ENCODE measurements at places on chromosomes 3 and 15.

GRCh38 chr3:86629511-86629910, 361.4 kb downstream of the VGLL3 start:
- DNase-seq = no peak

- no peak for DNase-seq
Measured at GRCh38 chr15:98905963-98906711, 101.5 kb downstream of the PGPEP1L start.

DNA sequence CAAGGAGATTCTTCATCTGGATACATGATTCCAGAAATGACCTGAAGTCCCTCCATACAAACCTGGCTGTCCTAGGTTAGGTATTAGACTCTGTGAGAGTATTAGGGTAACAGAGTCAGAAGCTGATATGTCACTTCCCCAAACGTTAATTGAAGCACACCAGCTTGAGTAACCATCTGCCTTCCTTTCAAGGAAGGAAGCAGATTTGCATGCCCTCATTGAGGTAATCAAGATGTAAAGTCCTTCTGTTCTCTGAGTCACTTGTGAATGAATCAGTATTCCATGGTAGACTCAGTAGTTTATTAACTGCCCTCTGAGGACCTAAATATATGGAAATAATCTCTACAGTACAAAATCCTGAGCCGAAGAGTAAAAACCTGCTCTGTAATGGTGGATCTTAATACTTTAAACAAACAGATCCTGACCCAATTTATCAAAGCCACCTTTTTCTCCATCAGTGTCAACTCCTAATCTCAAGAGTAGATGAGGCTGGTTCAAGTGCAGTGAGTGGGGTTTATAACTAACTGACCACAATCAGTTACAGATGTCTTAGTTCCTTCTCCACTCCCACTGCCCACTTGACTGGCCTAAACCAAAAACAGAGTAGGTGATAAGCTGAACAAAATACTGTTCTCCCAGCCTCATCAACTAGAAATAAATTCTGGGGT, 246.2 kb upstream of the CHRM5 start:
- DNase-seq = no peak

- DNase-seq = no peak
Measured at GRCh38 chr3:123678108-123678511, 93.3 kb upstream of the HACD2 start.

DNA sequence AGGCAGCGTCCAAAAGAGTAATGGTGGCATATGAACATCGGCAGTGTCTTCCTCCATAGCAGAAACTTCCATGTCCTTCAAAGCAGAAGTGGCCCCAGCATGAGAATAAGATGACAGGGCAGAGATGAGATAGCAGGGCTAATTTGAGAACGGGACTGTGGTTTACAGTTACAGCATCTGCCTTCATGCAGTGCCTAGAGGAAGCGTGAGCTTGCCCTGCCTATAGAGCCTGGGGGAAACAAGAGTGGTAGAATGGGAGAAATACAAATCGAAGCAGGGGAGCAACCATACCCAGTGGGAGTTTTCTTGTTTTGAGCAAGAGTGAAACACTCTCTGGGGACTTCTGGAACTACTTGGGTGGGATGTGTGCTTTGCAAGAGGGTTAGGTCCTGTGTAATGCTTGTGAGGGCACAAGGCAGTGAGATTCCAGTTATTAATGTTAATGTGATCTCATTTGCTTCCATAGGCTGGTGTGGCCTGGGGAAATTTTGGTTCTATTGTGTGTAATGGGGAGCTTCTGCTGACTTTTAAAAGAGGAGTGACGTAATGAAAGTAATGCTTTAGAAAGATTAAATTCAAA, 616.9 kb downstream of the ZIC1 start:
- no peak for DNase-seq

GRCh38 chr3:145519398-145520047, 641.5 kb downstream of the PLOD2 start:
- DNase-seq = no peak

GRCh38 chr15:21260966-21261395, 179.3 kb downstream of the POTEB3 start:
- no peak for DNase-seq

GRCh38 chr15:62711691-62712454, 330.7 kb upstream of the TPM1 start:
- DNase-seq = no peak

GRCh38 chr3:133829310-133829707, 23.7 kb downstream of the SRPRB start:
- no peak for DNase-seq

GRCh38 chr3:81624756-81625155, 136.7 kb downstream of the GBE1 start:
- DNase-seq = no peak

GRCh38 chr15:71271327-71271726, 156.1 kb downstream of the THSD4 start:
- DNase-seq = no peak

DNA sequence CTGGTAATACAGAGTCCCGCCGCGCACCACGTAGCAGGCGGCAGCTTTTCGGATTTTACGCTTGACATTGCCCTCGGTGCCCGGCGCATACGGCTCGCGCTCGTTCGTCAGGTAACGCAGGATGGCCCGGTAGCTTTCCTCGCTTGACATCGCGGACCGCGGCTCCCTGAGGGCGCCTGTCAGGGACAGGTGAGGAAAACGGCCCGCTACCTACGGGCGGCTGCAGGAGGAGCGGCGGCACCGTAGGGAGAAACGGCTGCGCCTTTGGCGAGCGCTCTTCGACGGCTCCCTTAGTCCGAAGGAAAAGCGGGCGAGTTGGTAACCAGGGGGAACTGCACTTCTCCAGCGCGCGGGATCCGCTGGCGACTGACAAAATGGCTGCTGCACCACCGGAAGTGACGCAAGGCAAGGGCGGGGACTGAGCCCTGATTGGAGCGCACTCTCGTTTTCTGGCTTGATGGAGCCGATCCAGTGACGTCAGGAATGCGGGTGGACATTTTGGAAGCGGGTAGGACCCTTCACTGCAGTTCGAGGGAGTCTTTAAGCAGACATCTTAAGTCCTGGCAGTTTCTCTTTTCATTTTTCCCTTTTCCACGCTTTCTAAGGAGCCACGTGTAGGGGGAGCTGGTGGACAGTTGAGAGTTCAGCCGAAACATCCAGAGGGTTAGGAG, at the start of gene ZBTB11:
Gene ZBTB11 (minus strand): TSS at position 368 of the 671 bp plus-strand sequence. CDS start 218 bp downstream, at position 150.
- peak; percentile 100 for DNase-seq

DNA sequence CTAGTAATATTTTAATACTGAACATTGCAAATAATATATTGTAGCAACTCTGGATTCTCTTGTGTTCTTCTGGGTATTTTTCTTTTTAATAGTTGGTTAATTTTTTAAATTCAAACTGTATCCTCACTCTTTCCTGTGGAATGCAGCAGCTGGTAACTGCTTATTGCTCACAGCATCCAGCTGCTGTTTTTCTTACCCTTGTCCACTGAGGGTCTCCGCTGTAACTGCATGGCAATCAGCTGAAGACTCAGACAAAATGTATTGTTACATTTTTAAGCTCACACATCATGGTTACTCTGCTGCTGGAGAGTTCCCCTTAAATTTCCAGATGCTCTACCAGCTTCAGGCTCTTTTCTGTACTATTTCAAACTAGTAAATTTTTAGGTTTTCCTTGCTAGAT, 227.6 kb downstream of the MBNL1 start:
- no peak for DNase-seq

DNA sequence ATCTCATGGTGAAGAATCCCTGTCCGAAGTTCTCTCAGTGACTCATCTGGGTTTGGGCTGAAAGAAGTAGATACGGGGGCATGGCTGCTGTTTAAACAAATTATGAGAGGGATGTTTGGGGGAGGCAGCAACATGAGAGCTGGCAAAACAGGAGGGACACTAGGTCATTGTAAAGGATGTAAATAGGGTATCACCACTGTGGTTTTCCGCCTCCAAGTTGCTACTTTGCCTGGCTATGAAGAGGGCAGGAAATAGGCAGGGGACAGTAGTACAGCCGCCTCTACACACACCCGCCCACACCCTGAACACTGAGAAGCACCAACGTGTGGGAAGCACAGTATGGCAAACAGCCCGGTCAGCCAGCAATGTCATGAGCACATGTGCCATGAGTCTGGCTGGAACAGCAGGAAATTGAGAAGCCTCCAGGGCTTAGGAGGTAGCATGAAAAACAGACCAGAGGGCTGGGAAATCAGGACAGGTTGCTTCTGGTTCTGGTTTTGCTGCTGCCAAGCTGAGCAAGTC, 17.1 kb downstream of the HEXA start:
- no peak for DNase-seq

DNA sequence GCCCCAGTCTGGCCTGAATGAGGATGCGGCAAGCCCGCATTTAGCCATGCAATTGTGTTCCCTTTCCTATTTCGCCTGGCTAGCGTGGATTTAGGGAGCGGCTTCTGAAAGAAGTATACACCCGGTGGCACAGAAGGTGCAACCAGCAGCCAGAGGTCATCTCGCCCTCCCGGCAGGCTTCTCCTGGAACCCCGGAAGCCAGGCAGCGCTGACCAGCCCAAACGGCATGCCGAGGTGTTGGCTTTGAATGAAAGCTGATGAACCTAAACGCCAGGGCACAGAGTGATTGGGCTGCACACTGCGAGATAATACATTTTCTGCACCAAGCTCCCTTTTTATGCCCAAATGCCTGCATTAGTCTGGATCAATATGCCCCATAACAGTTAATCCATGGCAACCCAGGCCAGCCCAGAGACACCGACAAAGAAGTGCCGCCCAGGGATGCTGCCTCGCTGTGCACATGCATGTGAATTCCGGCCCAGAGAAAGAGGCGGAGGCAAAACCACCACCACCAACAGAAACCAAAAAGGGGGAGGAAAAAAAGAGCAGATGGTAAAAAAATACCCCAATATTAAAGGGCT, 1.4 kb downstream of the SRGAP3 start:
- peak; percentile 24 for DNase-seq

DNA sequence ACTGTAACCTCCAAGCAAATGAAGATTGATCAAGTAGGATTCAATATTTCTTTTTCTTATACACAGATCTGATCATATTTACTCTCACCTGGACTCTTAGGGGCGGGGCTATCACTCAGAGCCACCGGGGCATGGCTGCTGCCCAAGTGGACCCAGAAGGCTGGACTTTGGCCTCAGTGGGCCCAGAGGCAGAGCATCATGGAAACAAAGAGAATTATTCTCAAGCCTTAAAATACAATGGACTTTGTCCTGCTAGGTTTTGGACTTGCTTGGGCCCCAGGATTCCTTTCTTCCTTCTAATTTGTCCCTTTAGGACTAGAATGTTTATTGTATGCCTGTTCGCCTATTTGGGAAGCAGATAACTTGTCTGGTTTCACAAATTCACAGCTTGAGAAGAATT, 85.1 kb downstream of the SUCLG2 start:
- DNase-seq = no peak

GRCh38 chr3:39754549-39754948, 54.9 kb upstream of the MYRIP start:
- DNase-seq = no peak

DNA sequence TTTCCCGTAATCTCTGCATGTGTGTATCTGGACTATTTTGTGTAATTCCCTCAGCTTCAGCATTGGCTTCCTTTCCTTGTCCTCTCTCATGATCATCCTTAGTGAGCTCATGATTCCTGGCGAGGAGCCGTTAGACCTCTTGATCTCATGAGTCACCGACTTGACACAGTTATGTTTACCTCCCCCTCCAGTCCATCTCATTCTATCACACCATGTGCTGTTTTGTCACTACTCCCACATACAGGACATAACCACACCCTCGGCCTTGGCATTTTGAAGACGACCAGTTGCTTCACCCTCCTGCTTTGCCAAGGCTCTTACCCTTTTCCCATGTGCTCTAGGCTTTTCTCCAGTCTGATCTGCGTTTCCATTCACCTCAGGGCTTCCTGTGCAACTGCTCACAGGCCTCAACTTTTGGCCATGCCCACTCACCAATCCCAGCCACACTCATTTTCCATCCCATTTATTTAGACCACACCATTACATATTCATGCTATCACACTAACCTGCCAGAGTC, 41.5 kb downstream of the CP start:
- no peak for DNase-seq

DNA sequence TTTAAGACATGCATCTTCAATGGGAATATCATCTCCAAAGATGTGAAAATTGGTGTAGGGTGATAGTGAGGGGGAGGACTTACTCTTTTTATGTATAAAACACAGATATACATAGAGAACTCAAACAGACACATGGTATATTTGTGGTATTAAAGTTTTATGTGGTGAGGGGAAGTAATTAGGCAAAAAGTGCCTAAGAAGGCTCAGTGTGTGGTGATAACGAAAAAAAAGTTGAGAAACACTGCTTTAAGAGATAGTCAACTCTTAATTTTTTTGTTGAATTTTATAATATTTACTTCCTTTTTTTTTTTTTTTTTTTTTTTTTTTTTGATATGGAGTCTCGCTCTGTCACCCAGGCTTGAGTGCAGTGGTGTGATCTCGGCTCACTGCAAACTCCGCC, 174.2 kb upstream of the FRMD4B start:
- DNase-seq = no peak

- DNase-seq = no peak
Measured at GRCh38 chr15:52220937-52221660, 29.9 kb upstream of the GNB5 start.

- no peak for DNase-seq
Measured at GRCh38 chr3:38561746-38562466, 65.8 kb downstream of the EXOG start.

GRCh38 chr15:100457201-100457600, 71.5 kb downstream of the CERS3 start:
- no peak for DNase-seq

- no peak for DNase-seq
Measured at GRCh38 chr3:186994000-186994955, 64.0 kb downstream of the ST6GAL1 start.

DNA sequence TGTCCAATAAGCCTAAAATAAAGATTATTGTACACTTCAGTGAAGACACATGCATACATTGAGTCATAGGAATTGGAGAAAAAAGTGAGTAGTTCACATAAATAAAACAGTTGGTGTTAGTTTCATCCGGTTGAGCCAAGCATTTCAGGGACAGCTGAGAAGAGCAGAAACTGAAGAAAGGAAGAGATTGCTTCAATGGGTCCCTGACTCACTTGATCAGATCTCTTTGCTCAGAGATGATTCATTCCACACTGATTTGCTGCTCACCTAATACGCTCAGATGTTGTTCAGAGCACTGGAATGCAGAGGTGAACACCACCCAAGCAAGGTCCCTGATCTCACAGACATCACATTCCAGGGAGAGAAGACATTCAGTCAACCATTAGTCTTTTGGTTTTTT, 93.7 kb downstream of the RAD18 start:
- DNase-seq = no peak

Data from CD4-positive, alpha-beta T cell treated with Interleukin-17A for 4 hours (primary cell).